Cerebellar nuclear complex (tissue), 1 donor: ENCODE measurements at places on chromosomes 2 and 18.

GRCh38 chr2:242035858-242036652 lies 166.5 kb downstream of the RTP5 start:
- no peak for DNase-seq

DNA sequence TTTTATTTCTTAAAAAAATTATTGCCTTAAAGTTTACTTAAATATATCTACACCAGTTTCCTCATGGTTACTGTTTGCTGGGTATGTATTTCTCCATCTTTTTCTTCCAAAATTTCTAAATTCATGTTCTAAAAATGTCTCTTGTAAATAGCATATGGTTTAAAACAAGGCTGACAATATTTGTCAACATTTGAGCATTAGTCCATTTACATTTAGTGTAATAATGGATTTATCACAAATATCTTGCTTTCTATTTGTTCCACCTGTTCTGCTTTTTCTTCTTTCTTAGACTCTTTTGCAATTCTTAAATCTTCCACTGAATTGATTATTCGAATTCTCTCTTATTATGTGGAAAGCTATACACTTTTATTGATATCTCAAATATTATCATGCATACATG lies 87.7 kb upstream of the SMAD7 start:
- no peak for DNase-seq

DNA sequence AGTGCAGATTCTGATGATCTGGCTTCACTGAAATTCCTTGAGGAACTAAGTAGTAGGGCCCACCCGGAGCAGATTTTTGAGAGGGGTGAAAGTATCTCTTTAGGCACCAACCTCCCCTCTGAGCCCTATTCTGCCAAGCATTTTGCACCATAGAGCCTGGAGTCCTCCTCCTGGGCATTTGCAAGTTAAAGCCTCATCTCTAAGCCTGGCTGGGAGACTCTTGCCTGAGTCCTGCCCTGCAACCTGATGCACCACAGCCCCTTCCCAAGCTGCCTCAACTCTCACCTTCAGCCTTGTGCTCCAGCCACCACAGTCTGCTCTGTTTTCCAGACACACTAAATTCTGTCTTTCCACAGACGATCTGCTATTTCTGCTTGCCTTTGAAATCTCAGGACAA lies 79.6 kb upstream of the PKDCC start:
- DNase-seq: no peak

GRCh38 chr2:171327043-171327496 lies 106.7 kb downstream of the METTL8 start:
- DNase-seq: no peak

GRCh38 chr2:60275958-60276357 lies 277.5 kb downstream of the BCL11A start:
- no peak for DNase-seq

DNA sequence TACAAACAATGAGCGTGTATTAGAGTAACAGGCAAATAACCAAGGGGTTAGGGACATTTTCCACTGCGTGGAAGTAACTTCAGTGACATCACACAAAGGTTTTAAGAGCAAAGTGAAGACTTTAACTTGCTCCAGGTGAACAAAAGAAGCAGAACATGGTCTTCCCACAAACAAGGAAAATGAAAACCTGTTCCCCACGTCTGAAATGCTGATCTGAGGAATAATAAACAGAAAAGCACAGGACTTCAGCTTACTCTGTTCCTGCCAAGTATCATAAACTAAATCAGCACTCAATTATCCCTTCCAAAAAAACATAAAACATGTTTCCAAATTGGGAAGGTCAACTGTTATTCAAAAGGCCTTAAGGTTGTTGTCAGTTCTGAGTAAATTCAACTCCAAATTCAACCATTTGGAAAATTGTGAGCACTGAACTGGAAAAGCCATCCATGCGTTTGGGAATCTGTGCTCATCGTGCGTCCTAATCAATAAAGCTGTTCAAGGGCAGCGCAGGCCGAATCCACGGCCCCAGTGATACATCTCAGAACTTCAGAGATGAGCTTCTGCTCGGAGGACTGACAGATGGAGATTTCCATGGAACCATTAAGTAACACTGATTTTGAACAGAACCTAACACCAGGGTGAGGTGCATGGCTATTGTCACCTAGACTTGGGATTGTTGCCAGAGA lies 7.7 kb upstream of the SNTG2 start:
- no peak for DNase-seq

DNA sequence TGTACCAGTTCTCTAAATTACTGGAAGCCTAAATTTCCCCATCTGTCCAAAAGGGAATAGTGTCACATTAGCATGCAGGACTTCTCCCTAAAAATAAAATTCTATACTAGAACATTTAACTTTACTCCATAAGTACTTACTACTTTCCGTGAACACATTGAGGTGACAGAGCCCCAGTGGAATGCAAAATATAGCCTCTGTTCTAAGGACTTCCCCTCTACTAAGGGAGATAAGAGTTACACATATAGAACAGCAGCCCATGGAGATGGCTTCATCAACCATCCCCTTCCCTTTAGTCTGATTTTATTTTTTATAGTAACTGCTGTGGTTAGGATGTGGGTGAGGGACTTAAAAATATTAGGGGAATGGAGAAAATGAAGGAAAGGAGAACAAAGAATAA lies 68.9 kb upstream of the STPG4 start:
- no peak for DNase-seq
